ENCODE measurements at places on chromosomes 16 and 17. TPM values are rescaled to one million over a fixed set of nuclear protein-coding genes. Genes with fewer than 3 reads are reported as not detected.

Gene STH
- not detected for total RNA-seq

Gene VMO1
- 0.58 TPM for total RNA-seq

Gene TP53TG3B
- not detected for total RNA-seq

Gene C17orf67
- total RNA-seq = 1.3 TPM

Gene CRISPLD2
- 68.6 TPM for total RNA-seq

Gene RARA
- total RNA-seq = 52.8 TPM

Gene SBK1
- total RNA-seq = not detected

Gene RUNDC1
- total RNA-seq = 7.7 TPM

Gene ACSM2A
- total RNA-seq = not detected

Gene WFIKKN2
- total RNA-seq = 0.09 TPM

Gene ADGRG3
- not detected for total RNA-seq

Gene SECTM1
- 45.0 TPM for total RNA-seq

Gene GCGR
- total RNA-seq = not detected

Gene FTSJ3
- total RNA-seq = 45.5 TPM

Gene ZP2
- total RNA-seq = not detected

Gene TLCD2
- total RNA-seq = 13.2 TPM

Gene NLRP1
- total RNA-seq = 29.0 TPM

Gene ABAT
- total RNA-seq = 7.2 TPM

Gene CARD14
- not detected for total RNA-seq

Gene ABCC12
- under 0.01 TPM for total RNA-seq

Gene GGA3
- total RNA-seq = 15.6 TPM

Gene PIK3R6
- total RNA-seq = not detected

Gene GNGT2
- total RNA-seq = not detected

Gene DPEP2
- not detected for total RNA-seq

Gene SPATA22
- 2.7 TPM for total RNA-seq

Gene SLC26A11
- total RNA-seq = 4.5 TPM

Gene RFWD3
- total RNA-seq = 8.7 TPM

Gene CCDC144A
- 1.6 TPM for total RNA-seq

Gene RAMP2
- total RNA-seq = 5.3 TPM

Gene KCNG4
- total RNA-seq = not detected

Gene ZCCHC14
- 9.3 TPM for total RNA-seq

Gene CACNG1
- total RNA-seq = 0.51 TPM

Gene CEP295NL
- total RNA-seq = 0.09 TPM

Gene GRIN2A
- total RNA-seq = not detected

Gene ADORA2B
- total RNA-seq = 14.9 TPM

Measured in pericardium fibroblast (primary cell).